Aorta (tissue), 5 donors: ENCODE measurements at places on chromosomes 1 and 21.

DNA sequence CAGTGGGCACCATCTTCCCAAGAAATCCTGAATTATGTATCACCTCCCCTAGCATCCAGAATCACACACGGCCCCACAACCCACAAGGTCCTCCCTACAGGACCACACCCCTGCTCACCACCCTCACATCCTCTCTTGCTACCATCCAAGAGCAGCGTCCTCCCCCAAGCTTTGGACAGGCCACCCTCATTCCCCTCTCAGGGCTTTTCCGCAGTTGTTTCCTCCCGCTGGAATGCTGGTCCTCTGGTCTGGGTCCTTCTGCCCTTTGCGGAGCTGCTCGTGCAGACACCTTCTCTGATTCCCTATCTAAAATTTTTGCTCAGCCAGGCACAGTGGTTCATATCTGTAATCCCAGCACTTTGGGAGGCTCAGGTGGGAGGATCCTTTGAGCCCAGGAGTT lies 56.5 kb downstream of the TOMM20 start:
- peak; percentile 12 for DNase-seq

DNA sequence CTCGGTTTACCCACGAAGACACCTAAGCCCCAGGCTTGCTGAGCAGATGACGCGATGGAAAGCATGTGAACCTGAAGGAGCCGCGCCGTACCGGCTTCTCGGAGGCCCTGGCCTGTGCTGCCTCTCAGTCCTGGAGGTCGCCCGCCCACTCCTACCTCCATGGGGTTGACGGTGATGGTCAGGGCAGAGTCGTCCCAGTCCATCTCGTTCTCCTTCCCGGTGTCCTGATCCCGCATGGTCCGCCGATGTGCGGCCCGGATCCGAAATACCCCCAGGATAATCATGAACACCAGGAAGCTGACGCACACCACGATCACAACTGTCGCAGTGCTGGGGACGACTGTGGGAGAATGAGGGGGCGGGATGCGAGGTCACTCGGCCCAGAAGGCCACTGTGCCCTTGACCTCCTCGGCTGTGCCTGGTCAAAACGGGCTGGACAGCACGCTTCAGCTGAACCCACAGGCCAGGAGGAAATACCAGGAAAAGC lies 79.6 kb downstream of the PIK3CD start:
- DNase-seq = peak; percentile 73

GRCh38 chr1:182718311-182718710 lies 33.9 kb upstream of the RGS8 start:
- DNase-seq = no peak

GRCh38 chr1:174200746-174201145 lies 41.4 kb downstream of the RABGAP1L start:
- DNase-seq = no peak

DNA sequence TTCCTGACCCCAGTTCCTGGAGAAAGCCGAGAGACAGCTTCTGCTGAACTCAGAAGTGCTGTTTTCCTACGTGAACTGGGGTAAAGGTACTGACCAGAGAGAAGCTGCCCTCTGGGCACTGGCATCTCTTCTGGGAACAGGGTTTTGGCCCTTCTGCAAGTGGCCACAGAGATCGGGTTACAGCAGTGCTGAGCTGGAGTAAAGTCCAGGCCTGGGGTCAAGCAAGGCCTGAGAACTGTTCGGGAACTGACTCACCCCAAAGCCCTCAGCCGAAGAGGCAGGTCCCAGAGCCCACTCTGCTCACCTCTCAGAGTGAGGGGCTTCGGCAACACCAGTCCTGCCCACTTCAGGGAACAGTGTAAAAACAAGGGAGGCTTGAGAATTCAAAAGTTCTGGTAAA lies 177.2 kb upstream of the RUNX1 start:
- no peak for DNase-seq

GRCh38 chr1:23444104-23444533 lies 19.6 kb upstream of the TCEA3 start:
- peak; percentile 80 for DNase-seq

DNA sequence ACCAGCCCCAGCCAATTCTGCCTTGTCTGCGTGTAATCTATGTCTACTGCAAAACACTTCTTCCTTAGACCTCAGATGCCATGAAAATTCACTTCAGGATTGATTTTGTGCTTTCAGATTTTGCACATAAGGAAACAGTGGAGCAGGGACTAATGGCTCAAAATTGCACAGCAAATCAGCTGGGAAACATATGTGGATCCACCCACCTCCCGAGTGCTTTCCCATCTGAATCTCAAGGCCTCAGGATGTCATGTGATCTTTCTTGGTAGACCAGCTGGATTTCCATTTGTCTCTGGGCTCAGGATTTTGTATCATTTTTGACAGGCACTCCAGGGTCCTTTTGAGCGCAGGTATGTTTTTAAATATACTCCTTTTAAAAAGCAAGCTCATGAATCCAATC lies 158.6 kb downstream of the MIS18A start:
- DNase-seq = no peak
